ENCODE measurements at places on chromosomes 7 and 10.

GRCh38 chr10:128036746-128037543, 89.3 kb downstream of the MKI67 start:
- DNase-seq = no peak

- DNase-seq = peak; percentile 13
These were observed 53.1 kb upstream of the DDC start for GRCh38 chr7:50618281-50618680.

- DNase-seq = no peak
These were observed 69.3 kb upstream of the ADRA2A start for GRCh38 chr10:111007486-111007885.

GRCh38 chr10:103553743-103554487, 60.4 kb downstream of the NEURL1 start:
- DNase-seq = no peak

GRCh38 chr10:122281018-122281626, 10.0 kb downstream of the BTBD16 start:
- DNase-seq = no peak

DNA sequence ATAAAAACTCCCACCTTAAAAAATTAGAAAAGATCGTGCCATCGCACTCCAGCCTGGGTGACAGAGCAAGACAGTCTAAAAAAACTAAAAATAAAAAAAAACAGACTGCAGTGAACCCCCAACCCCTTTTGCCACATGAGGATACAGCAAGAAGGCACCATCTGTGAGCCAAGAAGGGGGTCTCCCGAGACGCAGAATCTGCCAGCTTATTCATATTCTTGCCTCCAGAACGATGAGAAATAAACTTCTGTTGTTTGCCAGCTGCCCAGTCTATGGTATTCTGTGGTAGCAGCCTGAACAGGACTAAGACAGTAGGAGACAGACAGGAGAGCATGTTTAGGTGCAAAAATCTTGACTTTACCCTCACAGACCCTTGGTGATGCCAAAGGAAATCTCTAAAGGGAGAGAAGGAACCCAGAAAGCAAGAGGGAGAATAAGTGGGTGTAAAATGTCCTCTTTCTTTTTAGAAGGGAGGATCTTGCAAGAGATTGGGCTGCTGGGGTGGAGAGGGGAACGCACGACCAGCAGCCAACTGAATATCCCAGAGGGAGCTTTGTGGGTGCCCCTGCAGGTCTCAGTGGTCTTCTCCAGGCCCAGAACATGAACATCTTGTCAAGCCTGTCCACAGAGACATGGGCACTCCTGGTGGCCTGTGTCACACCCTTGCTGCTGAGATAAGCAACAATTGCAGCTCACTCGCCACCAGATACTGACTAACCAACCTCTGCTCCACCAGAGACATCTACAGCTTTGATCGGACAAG, 400.7 kb upstream of the FOXK1 start:
- no peak for DNase-seq

- DNase-seq = no peak
These were observed 79.4 kb upstream of the PRKAR2B start for GRCh38 chr7:106965108-106965507.

- DNase-seq = peak; percentile 31
These were observed 3.2 kb downstream of the HPSE2 start for GRCh38 chr10:99232360-99232999.

GRCh38 chr7:75639886-75640190, 98.9 kb downstream of the HIP1 start:
- DNase-seq = peak; percentile 26

DNA sequence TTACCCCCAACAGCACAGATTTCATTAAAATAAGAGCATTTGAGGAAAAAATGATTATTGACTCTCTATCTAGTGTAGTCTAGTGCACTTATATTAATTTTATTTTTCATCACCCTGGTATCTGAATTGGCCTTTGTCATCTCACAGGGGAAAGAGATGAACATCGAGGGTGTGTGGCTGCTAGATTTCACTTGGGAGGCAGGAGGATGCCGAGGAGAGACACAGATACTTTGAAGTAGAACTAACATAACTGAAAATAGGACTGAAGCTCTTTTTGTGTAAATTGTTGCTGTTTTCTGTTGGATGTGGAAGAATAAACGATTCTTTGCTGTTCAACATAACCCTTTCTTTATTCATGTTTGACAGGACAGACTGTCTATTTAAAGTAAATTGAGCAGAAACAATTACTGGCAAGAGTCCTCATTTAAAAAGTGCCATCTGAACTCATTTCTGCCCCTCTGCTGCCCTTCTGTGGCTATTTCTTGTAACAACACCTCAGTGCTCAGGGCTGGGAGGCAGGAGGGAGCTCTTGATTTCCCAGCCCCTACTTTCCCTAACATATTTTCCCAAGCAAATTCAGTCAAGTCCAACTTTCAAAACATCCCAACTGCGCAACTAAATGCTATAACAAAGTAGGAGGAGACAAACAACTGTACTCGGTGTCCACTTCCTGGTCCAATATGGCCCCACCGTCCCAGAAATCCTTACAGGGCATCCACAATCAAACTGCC, 15.6 kb downstream of the LYZL1 start:
- peak; percentile 78 for DNase-seq

GRCh38 chr10:62554632-62555199, 180.5 kb downstream of the ZNF365 start:
- DNase-seq = peak; percentile 65

- no peak for DNase-seq
These were observed 368.4 kb downstream of the TFEC start for GRCh38 chr7:115662120-115662519.

DNA sequence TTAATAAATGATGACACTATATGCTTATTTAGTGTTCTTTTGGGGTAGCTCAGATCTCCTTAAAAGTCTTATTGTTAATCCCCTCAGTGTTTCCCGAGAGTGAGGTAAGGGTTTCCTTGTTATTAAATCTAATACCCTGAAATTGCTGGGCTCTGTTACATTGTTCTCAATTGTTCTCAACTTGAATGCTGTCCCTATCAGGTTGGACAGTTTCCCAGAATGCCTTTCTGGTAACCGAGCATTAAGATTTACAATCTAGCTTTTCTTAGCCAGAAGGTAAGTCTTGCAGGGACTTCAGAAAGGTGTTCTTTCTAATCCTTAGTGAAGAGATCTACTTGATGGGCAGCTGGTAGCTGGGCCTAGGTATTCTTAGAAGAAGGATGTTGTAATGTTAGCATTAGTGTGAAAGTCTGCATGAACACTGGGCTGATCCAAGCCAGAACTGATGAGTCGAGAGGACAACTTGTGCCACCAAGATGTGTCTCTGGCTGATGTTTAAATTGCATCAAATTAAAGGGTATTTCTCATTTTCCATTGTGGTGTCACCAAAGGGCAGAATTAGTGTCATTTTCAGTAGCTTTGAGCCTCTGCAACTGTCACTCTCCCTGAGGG, 89.9 kb downstream of the SND1 start:
- no peak for DNase-seq

DNA sequence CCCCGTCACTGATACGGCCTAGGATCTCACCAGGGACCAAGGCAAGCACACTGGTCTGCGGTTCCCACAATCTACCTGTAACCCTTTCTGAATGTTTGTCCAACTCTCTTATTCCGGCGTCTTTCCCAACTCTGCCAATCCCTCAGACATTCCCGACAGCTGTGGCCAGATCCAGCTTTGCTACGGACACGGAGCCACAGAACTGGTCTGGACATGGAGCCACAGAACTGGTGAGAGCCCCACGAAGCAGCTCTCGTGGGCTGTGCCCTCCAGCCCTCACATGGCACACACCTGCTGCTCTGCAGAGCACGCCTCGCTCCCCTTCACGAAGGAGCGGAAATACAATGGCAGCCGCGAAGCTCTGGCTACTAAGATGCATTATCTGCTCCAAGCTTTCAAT, 376.8 kb downstream of the DNAJB6 start:
- no peak for DNase-seq

DNA sequence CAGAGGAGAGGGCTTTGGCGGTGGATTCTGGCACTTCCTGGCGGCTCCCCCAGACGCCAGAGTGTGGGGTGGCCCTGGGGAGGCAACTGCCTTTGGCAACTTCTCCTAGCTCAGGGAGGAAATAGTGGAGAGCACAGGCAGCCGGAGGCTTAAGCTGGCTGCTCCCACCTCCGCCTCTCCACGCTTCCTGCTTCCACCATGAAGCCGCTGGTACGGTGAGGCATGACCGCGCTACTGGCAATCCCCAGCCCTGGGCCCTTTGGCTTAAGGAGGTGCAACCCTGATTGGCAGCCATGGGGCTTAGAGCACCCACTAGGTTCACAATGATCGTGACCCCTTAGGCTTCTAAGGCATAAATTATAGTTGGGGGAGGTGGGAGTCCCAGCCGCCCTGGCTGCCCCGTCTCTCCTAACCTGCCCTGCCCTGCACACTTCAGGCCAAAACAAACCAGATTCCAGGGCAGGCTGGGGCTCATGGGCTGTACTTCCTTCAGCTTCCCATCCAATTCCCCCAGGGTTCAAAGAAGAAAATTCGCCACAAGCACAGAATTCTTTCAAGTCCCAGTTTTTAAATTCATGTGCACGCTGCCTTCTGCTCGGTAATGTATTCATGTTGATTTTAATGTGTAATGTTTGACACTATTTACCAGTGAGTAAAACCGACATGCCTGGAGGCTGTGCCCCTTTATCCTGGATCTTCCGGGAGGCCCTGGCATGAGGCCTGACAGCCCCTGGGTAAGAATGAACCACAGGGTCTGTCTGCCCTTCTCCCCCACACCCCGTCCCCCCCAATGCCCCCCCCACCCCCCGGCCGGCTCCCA, 90.7 kb upstream of the LRRC4 start:
- no peak for DNase-seq

DNA sequence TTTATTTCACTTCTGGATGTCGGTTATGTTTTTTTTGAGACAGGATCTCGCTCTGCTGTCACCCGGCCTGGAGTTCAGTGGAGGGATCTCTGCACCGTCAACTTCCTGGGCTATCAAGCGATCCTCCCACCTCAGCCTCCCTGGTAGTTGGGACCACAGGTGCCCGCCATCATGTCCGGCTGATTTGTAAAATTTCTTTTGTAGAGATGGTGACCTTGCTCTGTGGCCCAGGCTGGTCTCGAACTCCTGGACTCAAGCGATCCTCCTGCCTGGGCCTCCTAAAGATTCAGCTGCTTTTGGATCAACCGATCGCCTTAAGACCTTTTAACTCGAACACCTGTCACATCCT, 606 bp upstream of the RABGEF1 start:
- no peak for DNase-seq

DNA sequence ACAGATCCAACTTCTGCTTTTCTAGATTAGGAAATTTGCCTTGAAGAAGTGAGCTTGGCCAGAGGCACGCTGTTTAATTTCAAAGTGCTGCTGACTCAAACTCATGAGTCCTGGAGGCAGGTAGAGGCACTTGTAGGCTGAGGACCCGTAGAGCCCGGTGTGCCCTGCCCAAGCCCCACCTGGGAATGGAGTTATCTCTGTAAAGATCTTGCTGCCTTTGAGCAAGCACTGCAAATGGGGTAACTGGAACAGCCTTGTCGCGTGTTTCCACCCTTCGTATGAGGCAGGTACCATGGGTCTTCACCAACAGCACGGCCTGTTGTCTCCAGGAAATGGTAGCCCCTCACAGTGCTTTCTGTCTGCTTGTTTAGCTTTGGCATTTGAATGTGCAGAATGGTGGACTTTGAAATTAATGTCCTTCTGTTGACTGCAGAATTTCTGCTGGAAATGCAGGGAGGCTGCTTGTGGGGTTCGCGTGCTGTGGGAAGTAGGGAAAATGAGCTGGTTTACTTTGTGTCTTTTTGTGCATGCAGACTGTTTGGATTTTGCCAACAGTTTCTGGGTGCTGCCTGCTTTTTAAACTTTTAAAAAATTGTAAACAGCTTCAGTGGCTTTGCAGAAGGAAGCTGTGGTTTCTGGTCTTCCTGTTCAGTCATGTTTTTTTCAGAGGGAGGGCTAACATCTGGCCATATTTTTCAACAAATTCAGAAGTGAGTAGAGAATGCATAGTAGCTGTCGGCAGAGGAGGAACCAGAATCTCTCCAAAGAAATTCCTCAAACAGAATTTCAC, 27.2 kb downstream of the CCM2 start:
- no peak for DNase-seq

DNA sequence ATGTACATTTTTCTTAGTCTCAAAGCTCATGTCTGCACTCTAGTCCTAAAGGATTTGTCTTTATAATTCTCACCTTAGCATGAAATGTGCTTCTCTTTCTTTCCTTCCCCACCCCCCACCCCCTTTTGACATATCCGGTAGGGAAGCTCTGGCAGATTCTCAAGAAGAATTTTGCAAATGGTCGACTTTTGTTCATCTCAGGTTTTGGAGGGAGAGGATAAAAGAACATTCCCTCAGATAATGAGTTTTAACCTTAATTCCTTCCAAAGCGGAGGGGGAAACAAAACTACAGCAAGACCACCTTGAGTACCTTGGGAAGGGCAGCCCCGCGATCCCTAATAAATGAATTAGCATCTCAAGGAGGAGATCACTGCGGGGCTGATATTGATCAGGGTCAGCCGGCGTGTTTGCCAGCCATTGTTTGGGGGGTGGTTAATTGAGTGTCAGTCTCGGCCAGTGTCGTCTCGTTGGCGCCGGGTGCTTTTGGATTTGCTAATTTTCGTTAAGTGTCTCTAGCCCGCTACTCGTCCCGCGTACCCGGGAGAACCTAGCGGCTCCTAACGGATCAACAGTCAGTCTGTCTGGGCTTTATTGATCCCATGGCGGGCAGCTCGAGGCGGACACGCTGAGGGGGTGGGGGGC, 874 bp upstream of the BAMBI start:
- DNase-seq = no peak

- peak; percentile 72 for DNase-seq
These were observed 124.4 kb downstream of the PON1 start for GRCh38 chr7:95199779-95200558.

DNA sequence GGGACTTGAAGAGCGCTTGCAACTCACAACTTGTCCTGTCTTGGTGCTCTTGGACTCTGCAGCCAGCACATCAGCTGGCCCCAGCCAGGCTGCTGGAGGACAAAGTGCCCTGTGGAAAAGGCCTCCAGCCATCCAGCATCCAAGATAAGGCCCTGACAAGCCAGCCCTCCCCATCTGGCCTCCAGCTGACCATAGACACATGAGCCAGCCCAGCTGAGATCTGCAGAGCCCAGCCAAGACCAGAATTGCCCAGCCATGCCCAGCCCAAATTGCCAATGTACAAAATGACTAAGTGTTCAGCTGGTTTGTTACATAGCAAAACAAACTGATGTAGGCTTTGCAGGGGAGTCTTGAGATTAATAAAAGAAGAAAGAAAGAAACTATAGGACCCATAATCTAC, 36.0 kb upstream of the FRMD4A start:
- no peak for DNase-seq

Measured in T47D (cell line).